HepG2 (cell line): ENCODE measurements at places on chromosomes 1 and 21. TPM values are rescaled to one million over a fixed set of nuclear protein-coding genes. Genes with fewer than 3 reads are reported as not detected.

Gene SERTAD4
- not detected in 2 replicates for polyA plus RNA-seq

Gene KCNH1
- polyA plus RNA-seq, result not detected in 2 replicates

Gene ATF6
- polyA plus RNA-seq, result 12.9 and 14.5 TPM in 2 replicates

Gene GBP5
- polyA plus RNA-seq, result 0.01 TPM in 1 of 2 replicates, not detected in the other

Gene PLA2G2D
- polyA plus RNA-seq, result not detected in 2 replicates

Gene UTS2
- not detected in 2 replicates for polyA plus RNA-seq

Gene AJAP1
- polyA plus RNA-seq, result not detected in 2 replicates

Gene TSTD1
- 0.15 TPM in 1 of 2 replicates, not detected in the other for polyA plus RNA-seq

Gene GNG12
- 0.11 and 0.17 TPM in 2 replicates for polyA plus RNA-seq

Gene LRRIQ3
- polyA plus RNA-seq, result 0.55 and 1.1 TPM in 2 replicates

Gene OR2L5
- not detected in 2 replicates for polyA plus RNA-seq

Gene RAD54L
- 8.1 and 10.2 TPM in 2 replicates for polyA plus RNA-seq

Gene TENT5C
- polyA plus RNA-seq, result 0.30 and 0.38 TPM in 2 replicates

Gene BEND5
- polyA plus RNA-seq, result 0.04 and 0.11 TPM in 2 replicates

Gene CLCNKB
- polyA plus RNA-seq, result 0.04 TPM in 1 of 2 replicates, not detected in the other

Gene CEP170
- 18.5 and 23.0 TPM in 2 replicates for polyA plus RNA-seq

Gene ATP1A2
- 0.16 TPM in 2 replicates for polyA plus RNA-seq

Gene PLEKHG5
- polyA plus RNA-seq, result 1.9 and 2.6 TPM in 2 replicates

Gene AMY2A
- not detected in 2 replicates for polyA plus RNA-seq

Gene DIO1
- 13.5 and 16.3 TPM in 2 replicates for polyA plus RNA-seq

Gene SZRD1
- polyA plus RNA-seq, result 41.4 and 49.1 TPM in 2 replicates

Gene DENND1B
- 2.1 and 2.6 TPM in 2 replicates for polyA plus RNA-seq

Gene NID1
- 56.1 and 77.2 TPM in 2 replicates for polyA plus RNA-seq

Gene MLLT11
- polyA plus RNA-seq, result 0.14 and 0.21 TPM in 2 replicates

Gene TMEM201
- 1.5 and 2.1 TPM in 2 replicates for polyA plus RNA-seq

Gene VHLL
- polyA plus RNA-seq, result not detected in 2 replicates

Gene CLDN14
- polyA plus RNA-seq, result 1.4 and 3.7 TPM in 2 replicates

Gene PTAFR
- polyA plus RNA-seq, result 22.8 and 24.0 TPM in 2 replicates

Gene TMEM200B
- polyA plus RNA-seq, result 1.1 and 1.4 TPM in 2 replicates

Gene CASZ1
- polyA plus RNA-seq, result 1.9 and 2.2 TPM in 2 replicates

Gene KLHDC8A
- polyA plus RNA-seq, result not detected in 2 replicates

Gene SPRR2E
- not detected in 2 replicates for polyA plus RNA-seq

Gene LIPI
- polyA plus RNA-seq, result not detected in 2 replicates

Gene SETD4
- polyA plus RNA-seq, result 7.1 and 8.4 TPM in 2 replicates

Gene FAM76A
- 4.2 and 4.6 TPM in 2 replicates for polyA plus RNA-seq

Gene REN
- polyA plus RNA-seq, result 0.05 TPM in 1 of 2 replicates, not detected in the other

Gene CRP
- polyA plus RNA-seq, result not detected in 2 replicates

Gene PTPRC
- not detected in 2 replicates for polyA plus RNA-seq

Gene ASCL5
- not detected in 2 replicates for polyA plus RNA-seq

Gene RHOU
- 11.9 and 14.7 TPM in 2 replicates for polyA plus RNA-seq

Gene RGS13
- not detected in 2 replicates for polyA plus RNA-seq
